Spleen (tissue), 13 donors: ENCODE measurements at places on chromosomes 7 and 10.

DNA sequence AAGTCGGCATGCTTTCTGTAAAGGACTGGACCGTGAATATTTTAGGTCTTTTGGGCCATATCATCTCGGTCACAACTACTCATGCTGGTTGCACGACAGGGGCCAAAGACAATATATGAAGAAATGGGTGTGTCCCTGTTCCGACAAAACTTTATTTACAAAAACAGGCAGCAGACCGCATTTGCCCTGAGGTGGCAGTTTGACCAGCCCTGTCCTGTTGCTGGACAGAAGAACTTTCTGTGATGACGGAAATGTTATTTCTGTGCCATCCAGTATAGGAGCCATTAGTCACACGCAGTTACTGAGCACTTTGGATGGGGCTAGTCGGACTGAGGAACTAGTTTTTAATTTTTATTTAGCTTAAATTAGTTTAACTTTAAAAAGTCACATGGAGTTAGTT is 112.8 kb upstream of the CARD11 start:
- no peak for DNase-seq

- DNase-seq = no peak
Measured at GRCh38 chr7:75575488-75576121, 83.5 kb downstream of the SPDYE5 start.

- DNase-seq = peak; percentile 57
Measured at GRCh38 chr10:132900211-132900756, 42.1 kb downstream of the CFAP46 start.

GRCh38 chr10:30600005-30600404 is 29.5 kb downstream of the LYZL2 start:
- DNase-seq = no peak

DNA sequence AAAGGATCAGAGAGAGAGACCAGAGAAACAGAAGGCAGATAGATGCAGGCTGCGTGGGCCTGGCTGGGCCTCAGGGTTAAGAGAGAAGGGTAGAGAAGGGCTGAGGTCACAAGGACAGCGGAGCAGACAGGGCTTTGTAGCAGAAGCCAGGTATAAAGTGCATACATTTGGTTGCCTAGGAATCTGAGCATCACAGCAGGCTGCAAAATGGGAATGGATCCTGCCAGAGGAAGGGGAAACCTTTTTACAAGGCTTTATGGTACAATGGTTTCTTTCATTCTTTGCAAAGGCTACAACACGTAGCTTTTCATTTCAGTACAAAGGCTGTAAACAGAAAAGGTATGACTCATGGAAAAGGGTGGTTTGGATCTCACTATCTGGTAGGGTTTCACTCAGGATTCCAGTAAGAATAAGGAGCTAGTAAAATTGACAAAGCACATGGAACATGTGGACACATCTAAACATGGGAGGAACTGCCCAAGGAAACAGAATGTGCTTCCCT is 275.1 kb downstream of the DOCK4 start:
- no peak for DNase-seq

- no peak for DNase-seq
Measured at GRCh38 chr10:45438466-45439090, 64.6 kb downstream of the ALOX5 start.

GRCh38 chr7:112193915-112194502 is 12.2 kb downstream of the DOCK4 start:
- DNase-seq = no peak

DNA sequence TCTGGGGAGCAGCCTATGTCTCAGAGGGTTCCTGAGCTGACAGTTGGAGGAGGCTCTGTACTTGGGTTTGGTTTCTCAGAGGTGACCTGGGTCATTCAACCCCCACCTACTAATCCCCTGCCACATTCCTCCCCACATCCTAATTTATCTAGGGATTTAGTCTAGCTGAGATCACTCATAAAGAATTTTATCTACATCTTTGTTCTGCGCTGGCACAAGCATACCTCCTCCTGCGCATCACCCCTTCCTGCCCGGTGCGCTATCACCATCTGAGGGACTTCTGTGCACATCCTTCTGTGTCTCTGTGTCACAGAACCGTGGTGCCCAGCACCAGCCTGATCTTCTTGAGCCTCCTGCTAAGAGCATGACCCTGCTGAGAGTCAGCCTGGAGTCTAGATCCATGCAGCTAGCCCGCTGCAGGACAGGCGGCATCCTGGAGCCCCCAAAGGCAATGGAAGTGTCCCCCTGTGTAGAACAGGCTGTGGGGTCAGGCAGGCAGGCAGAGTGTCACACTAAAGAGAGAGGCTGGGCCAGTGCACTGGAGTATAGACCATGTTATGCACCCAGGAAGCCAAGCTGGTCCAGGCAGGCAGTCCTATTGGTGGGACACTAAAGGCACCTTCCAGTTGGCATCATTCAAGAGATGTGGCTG is 63.6 kb downstream of the ARHGAP22 start:
- DNase-seq = no peak

- DNase-seq = no peak
Measured at GRCh38 chr7:115223959-115224358, 302.1 kb downstream of the MDFIC start.

DNA sequence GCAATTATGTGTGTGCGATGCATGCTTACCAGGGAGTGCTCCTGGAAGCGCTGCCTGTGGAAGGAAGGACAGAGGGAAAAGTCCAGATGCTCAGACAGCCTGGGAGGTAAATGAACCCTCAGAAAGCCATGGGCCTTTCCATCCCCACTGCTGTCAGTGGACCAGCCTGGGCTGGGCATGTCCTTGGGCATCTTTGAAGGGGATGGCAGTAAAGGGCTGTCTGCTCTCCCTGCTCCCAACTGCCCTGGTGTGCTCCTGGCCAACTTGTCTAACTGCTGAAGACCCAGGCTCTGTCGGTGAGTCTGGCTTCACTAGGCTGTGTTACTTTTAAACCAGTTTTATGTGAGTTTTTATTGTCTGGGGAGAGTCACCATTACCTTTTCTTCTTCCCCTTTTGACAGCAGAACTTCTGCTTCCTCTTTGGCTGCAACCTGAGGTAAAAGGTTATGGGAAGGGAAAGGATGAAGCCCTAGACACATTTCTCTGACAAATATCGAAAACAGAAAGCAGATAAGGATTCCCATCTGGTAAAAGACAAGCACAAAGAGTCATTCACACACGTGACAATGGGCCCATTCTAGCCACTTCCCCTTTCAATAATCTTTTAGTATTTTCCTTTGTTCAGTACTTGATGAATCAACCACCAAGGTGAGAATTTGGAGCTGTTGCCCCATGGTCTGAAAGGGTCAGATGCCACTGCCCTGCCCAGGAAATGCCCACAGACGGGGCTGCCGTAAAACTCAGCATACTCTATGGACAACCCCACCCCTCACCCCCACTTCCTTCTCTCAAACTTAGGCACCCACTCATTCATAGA is 27.6 kb upstream of the PIK3AP1 start:
- DNase-seq = no peak

DNA sequence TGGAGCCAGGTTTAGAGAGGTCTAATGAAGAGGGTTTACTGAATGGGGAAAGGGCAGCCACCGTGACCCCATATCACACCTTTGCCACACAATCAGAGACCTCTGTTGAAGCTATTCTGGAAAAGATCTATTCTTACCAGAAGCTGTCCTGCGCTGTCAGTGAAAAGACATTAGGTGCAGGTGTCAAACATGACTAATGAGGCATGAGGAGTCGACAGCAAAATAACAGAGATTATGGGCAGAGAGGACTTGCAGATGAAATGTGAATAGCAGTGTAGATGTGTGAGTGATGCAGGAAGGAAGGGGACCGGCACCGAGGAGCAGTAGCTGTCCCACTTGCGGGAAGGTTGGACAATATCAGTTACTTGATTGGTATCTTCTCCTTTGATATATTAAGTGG is 627.7 kb upstream of the GALNT17 start:
- DNase-seq = no peak

DNA sequence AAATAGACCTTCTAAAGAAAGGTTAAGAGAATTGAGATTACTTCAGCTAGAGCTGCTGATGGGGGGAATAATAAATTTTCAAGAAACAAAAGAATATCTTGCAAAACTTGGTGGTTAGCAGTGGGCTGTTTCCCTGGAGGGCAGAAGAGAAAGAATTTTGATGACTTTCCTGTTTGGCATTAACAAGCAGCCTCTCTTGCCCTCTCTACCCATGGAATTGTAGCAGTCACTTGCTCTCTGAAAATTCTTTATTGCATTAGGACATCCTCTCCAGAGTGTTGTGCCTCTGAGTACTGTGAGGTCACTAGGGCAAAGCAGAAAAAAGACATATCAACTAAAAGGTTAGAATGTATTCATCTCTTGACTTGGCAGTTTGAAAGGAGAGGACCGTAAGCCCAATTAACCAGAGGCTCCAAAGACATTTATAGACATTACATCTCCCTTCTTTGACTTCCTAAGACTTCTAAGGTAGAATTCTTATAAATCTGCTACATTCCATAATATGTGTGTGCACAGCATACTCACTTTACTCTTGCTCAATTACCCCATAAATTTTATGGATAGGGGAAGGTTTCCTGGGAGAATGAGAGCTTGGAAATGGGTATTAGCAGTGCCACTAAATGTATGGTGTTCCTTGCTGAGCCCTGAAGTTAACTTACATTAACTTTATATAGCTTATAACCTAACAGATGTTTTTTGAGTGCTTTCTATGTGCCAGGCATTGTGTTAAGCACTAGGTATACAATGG is 215.3 kb downstream of the KIF20B start:
- DNase-seq = no peak

- no peak for DNase-seq
Measured at GRCh38 chr7:135275971-135276580, 42.4 kb downstream of the STRA8 start.

GRCh38 chr10:99977916-99978315 is 31.8 kb downstream of the DNMBP start:
- DNase-seq = no peak

DNA sequence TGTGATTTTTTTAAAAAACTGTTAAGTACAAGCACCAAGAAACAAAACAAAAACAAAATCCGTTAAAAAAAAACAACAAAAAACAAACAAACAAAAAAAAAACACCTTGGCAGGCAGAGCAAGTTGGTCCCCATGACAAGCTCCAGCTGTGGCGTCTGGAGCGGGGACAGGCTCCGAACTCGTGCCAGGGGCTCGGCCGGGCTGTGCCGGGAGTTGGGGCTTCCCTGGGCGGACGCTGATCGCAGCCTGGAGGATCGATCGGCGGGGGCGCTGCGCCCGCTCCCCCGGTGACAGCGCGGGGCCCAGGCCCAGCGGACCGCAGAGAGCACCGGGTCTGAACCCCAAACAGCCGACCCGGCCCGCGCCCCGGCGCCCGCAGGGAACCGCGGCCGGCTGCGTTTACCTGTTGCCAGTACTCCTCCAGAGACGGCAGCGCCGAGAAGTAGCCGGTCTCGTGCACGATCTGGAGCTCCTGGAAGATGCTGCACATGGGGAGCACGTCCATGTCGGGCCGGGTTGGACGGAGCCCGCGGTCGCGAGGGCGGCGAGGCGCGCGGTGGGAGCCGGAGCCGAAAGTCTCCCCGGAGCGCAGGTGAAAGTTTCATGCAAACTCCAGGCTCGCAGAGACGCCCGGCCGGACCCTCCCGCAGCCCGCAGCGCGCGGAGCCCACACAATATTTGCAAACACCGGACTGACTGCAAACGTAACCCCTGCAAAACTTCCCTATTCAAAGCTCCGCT is at the start of gene KLF6:
Gene KLF6, minus strand, starts transcription at position 700 of the 741 bp plus-strand sequence. Its CDS starts 195 bp downstream, at position 505.
- peak; percentile 93 for DNase-seq

DNA sequence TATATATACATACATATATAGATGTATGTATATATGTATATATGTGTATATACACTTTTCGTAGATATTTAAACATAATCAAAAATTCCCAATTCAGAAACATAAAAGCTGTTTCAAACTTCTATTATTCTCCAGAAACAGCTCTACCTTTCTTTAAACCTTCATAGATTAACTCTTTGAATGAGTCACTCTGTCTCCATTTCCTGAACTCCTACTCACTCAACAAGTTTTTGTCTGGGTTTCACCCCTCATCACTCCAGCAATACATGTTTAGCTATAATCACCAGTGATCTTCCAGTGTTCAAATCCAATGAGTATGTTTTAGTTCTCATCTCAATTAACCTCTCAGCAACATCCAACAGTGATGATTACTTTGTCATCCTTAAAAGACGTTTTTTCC is 9.6 kb downstream of the DGKB start:
- no peak for DNase-seq

- DNase-seq = no peak
Measured at GRCh38 chr10:49009199-49009979, 69.7 kb upstream of the LRRC18 start.

DNA sequence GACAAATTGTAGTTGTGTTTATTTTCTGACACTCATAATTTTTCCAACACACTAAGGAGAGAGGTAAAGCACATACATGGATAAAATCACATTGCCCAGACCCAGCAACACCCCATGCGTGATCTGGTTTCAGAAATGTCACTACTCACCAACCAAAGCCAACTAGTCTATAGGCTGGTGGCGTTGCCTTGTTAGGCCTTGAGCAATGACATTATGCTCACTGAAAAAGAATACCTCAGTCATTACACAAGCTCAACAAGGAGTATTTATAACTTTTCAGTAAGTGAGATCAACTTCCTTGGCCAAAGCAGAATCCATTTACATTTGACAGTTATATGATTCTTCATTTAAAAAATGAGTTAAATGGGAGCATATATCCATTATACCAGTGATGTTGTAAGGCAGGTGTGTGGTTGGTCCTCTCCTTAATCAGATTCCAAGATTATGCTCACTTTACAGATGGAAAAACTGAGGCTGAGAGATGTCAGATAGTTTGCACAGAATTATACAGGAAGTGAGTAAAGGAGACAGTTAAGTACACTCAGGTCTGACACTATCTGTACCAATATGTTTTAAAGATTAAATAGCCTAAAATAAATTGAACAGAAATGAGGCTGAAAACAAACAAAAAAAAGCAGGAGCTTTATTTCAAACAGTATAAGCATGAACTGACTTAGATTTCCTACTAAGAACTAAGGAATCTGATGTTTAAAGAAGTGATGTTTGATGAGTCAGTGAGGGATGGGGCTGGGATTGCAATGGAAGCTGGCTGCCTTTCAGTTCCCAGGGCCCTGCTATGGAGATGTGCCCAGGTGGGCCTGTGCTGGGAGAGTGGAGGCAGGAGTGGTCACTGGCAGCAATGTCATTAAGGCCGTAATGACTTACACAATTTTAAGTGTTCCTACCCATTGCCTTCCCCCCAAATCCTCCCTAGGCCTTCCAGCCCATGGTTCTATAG is 118.3 kb downstream of the RAPGEF5 start:
- no peak for DNase-seq
